ENCODE measurements at places on chromosomes 16 and 17. TPM values are rescaled to one million over a fixed set of nuclear protein-coding genes. Genes with fewer than 3 reads are reported as not detected.

Gene CES1
- total RNA-seq, result 3.4 TPM

Gene MMP28
- total RNA-seq, result 4.0 TPM

Gene MT1A
- total RNA-seq, result not detected

Gene PVALEF
- not detected for total RNA-seq

Gene SPNS1
- total RNA-seq, result 45.5 TPM

Gene NXPH3
- total RNA-seq, result 0.93 TPM
